RCC 7860 (cell line): ENCODE measurements at places on chromosomes 13 and 19.

DNA sequence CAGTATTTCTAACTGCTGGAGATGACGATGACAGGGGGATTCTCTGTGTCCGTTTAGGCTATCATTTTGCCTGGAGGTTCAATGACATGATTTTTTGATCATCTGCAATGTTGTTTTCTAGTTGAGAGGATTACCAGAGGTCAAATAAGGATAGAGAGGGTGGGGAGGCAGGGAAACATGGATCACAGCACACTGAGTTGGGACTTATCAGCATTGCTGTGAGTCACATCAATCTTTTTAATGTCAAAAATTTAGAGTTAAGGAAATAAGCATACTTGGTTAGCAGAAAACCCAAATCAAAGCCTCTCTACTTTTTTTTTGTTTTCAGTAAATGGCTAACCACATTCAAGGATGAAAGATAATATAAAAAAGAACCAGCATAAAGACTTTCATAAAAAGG is 43.0 kb upstream of the CSNK1A1L start:
- DNase-seq: no peak

- no peak for DNase-seq
Observed at GRCh38 chr19:32497391-32497790, 83.6 kb upstream of the PDCD5 start.

DNA sequence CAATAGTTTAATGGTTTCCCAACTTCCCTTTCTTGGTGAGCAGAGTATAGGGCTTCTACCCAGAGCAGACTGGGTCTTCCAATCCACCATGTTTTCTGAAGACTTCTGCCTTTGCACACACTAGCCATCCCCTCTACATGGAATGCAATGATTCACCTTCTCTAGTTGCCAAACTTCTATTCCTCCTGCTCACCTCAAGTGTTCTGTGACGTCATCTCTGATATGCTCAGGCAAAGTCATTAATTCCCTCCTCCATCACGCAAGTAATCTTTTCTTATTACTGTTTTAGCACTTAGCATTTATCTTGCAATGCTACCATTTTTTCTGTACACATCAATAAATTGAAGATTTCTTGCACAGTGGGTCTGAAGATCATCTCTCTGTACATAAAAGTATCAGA is 174.2 kb downstream of the RBM26 start:
- DNase-seq: no peak

DNA sequence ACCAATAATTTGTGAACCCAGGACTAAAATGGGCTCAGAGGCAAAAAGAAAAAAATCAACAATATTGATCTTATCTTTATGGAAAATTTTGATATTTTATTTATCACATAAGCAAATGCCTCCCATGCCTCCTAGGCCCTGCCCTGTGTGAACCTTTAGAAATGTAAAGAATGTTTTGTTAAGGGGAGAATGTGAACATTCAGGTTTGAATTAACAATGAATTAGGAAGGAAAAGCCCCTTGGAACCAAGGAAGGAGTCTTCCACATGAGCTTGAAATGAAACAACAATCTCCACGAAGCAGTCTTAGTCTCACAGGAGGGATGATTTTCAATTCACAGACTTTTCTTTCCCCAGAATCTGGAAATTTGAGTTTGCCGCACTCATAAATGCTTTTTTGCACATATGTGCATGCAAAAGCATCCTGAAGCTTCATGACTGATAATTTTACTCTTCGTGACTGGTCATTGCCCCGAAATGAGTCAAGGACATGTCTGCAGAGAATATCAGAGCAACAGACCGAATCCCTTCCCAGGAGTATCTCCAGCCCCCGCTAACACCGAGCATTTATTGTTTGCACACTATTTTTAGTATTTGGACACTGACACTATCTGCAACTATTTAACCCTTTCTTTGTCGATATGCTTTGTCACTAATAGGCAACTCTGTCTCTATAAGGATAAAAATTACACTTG is 135.2 kb downstream of the DCT start:
- peak; percentile 76 for DNase-seq

GRCh38 chr19:11100049-11100448 is 10.8 kb downstream of the LDLR start:
- DNase-seq: no peak

DNA sequence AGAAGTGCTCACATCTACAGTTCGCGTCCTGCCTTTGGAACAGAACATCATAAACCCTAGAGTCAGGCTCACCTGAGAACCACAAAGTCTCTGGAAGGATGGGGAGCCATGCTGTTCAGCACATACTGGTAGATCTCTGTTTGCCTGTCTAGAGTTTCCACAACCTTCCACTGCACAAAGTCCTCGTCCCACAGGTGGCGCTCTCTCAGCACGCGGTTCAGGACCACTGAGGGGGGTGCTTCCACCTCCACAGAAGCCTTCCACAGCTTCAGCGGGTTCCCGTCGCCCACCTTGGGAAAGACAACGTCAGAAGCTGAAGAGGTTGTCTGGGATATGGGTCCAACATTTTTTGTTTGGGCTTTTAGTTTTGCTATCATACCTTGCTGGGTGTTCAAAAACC is 93.6 kb downstream of the KL start:
- no peak for DNase-seq

DNA sequence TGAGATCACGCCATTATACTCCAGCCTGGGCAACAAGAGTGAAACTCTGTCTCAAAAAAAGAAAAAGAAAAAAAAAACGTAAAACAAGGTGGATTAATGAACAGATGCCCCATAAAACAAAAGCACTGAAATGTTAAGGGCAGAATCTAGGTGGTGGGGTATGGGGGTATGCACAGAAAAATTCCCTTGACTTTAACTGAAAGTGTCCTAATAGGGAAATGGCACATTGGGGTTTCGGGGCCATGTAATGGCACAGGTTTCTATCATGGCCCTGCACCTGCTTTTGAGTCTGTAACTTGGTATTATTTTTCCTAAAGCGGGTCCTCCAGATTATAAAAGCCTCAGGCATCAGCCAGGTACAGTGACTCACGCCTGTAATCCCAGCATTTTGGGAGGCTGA is 16.2 kb downstream of the NOP53 start:
- DNase-seq: no peak

- DNase-seq: no peak
Observed at GRCh38 chr13:61144834-61145593, 270.6 kb downstream of the PCDH20 start.

DNA sequence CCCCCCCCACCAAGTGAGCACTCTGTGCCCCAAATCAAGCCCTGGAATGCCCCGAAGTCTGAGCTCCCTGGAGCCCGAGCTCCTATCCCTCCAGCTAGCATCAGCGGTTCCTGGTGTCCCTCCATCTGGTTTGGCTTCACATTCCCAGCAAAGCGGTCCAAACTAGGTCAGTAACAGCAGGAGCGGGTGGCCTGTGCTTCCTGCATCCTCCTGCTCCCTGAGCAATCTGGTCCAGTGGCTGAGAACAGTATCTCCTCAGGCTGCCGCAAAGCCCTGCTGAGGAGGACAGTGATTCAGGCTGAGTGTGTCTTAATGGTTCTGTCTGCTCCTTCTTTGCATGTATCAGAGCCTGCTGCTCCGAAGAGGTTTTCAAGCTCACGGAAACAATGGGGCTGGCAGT is 25.9 kb downstream of the RASL11A start:
- DNase-seq: no peak

DNA sequence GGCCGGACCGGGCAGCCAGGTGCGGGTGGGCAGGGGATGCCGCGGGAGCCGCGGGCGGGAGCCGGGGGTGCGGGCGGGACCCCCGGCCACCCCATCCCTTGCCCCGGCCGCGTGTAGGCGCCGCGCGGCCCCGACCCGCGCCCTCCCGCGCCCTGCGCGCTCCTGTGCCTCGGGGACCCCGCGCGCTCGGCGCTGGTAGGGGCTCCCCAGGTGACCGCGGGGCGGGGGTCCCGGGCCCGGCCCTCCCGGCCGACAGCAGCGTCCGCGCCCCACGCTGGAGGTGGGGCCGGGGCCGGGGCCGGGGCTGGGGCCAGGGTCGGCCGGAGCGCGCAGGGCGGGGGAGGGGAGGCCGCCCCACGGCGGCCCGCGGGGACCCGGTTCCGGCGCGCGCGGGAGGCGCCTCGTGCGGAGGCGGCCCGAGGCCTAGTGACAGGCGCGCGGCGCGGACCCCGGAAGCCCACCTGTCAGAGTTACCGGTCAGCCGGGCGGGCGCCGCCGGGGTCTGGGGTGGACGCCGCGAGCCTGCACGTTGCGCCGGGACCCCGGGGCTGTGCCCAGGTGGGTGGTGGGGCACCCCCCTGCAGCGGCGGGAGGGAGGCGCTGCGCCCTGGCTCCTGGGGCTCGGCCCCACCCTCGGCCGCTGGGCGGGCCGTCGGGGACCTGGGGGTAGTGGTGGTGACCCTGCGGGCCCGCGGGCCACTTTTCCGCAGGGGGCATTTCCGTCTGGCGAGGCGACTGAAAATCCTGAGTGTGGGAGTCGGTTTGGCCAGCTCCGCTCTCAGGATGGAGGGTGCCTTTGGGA is 518 bp downstream of the TFDP1 start:
- DNase-seq: no peak

DNA sequence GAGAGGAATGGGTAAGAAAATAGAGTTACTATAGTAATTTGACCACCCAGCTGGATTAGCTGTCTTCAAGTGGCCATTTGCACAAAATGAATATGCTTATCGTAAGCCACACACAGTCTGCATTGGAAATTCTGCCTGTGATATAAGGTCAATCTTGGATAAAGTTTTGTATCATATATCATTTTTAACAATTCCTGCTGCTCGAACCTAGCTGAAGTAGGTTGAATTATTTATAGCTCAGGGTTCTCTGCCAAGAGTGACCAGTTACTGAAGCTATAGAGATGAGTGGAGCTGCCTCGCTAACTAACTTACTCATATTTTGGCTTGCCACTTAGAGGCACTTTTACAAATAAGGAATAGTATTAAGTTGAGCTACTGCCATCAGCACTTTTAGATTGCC is 220.9 kb downstream of the RGCC start:
- no peak for DNase-seq

GRCh38 chr19:10430505-10431253 is 10.3 kb downstream of the PDE4A start:
- DNase-seq: no peak

- DNase-seq: no peak
Observed at GRCh38 chr13:50691176-50691680, 152.3 kb downstream of the DLEU7 start.

DNA sequence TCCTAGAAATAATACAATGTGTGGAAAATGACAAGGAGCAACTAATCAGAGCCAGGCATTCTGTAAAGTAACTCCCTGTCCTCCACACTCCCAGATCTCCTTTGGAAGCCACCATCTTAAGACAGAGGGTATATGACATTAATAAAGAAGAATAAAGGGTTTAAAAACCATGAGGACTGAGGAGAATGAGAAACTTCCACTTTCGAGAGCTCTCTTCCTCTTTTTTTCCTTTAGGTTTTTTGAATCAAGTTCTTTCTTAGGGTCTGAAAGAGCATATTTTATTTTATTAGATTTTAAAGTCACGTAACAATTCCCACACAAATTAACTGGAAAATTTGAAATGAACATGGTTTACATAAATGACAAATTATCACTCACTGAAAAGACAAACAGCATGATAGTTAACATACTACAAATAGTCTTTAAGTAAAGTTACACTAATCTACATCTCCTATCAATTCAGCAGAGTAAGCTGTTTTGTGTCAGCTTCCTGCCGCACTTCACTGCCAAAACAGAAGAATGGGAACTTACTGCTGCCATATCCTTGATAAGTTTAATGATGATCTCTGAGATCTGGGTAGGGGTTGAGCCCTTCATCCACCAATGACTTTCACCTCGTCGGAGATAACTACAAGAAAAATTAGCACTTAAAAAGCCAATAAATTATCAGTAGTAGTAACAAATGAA is 38.6 kb upstream of the FBXL3 start:
- no peak for DNase-seq

- DNase-seq: no peak
Observed at GRCh38 chr19:44590245-44591059, 22.9 kb upstream of the IGSF23 start.

- no peak for DNase-seq
Observed at GRCh38 chr13:48491423-48492095, 41.3 kb downstream of the RCBTB2 start.

GRCh38 chr13:104983601-104984000 is 1551.9 kb downstream of the EFNB2 start:
- no peak for DNase-seq

GRCh38 chr19:47549261-47549862 is 23.6 kb downstream of the ZNF541 start:
- no peak for DNase-seq
